ENCODE measurements at places on chromosomes 16 and 17.
A peak's percentile ranks its signal among the peaks of the same experiment; 100 is the strongest.

- no peak for DNase-seq
Observed at GRCh38 chr16:28202147-28202746, 9.5 kb downstream of the XPO6 start.

- DNase-seq: no peak
Observed at GRCh38 chr17:6064868-6065267, 5.3 kb upstream of the WSCD1 start.

DNA sequence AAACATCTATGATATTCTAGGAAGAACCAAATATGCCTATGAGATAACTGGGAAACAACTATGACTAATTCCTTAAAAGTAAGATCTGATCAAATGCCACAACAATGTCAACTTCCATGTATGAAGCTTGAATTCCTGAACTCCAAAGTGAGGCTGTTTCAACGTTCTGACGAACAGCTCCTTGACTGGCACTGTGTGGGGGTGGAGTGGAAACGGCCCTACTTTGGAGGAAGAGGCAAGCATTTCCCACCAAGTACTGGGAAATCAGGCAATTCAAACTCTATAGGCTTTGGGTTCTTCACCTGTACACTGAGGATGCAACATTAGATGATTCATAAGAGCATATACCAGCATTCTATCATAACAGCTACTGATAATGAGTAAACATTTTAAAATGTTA lies 187.2 kb downstream of the CDK5R1 start:
- DNase-seq: peak; percentile 45

DNA sequence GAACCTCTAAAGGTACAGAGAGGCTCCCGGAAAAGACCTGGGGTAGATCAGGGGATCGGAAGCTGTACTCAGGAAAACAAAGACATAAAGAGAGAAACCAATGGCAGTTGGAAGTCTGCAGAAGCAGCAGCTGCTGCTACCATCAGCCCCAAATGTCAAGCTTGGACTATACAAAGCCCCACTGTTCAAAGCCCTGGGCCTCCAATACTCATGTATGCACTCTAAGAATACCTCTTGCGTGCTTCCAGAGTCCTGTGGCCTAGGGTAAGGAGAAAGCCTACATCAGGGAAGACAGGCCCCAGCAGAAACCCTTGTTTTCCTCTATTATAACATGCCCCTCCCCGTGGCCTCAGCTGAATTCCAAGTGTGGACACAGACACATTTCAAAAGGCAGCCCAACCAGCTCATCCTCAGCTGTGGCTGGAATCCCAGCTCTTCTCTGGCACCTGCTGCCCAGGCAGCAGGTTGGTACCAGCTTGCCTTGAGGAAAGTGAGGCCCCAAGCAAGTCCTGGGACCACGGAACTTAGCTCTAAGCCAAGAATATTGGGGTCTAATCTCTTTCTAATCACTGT lies 19.3 kb upstream of the MTMR4 start:
- DNase-seq: no peak

DNA sequence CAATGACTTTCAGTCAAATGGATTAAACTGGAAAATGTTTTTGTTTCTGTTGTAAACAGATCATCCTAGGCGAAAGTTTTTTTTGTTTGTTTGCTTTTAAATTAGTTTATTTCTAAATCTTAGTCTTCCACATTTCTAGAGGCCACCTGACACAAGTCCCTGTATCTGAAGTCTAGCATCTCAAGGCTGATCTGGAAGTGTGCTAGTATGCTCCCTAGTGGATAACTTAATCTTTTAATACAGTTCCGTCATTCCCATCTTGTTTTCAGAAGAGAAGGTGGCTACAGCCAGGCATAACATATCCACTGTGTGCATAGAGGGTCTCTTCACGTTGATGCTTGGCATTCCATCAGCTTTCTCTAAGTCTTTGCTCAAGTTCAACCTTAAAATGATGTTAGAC lies 7.6 kb downstream of the IFT20 start:
- peak; percentile 24 for DNase-seq

DNA sequence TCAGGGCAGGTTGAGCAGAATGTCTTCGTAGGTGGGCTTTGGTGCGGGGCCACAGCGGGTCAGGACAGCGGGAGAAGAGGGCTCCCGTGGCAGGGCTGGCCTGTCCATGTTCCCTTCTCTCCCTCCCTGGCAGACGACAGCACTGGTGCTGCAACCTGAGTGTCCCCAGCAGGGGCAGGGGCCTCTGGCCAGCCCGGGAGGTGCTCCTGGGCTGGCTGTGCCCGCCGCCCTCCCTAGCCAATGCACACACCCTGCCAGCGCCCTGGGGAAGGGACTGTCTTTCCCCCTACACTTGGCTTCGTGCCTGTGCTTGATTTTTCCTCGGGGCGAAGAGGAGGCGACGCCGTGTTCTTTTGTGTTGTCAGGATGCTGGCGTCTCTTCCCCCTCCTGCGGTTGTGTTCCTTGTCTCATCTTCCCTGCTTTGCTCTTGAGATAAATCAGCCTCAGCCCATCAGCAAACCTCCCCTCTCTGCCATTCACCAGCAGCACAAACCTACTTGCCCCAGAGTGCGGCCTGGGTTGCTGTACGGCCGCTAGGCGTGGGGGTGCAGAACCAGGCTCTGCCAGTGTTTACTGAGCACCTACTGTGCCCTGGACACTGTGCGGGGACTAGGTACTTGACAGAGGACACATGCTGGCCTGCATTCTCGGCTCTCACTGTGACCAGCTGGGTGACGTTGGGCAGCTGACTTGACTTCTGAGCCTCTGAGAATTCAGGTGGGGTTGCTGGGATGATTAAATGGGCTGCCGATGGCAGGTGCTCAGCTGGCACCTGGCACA lies 237.3 kb upstream of the CIBAR2 start:
- no peak for DNase-seq

DNA sequence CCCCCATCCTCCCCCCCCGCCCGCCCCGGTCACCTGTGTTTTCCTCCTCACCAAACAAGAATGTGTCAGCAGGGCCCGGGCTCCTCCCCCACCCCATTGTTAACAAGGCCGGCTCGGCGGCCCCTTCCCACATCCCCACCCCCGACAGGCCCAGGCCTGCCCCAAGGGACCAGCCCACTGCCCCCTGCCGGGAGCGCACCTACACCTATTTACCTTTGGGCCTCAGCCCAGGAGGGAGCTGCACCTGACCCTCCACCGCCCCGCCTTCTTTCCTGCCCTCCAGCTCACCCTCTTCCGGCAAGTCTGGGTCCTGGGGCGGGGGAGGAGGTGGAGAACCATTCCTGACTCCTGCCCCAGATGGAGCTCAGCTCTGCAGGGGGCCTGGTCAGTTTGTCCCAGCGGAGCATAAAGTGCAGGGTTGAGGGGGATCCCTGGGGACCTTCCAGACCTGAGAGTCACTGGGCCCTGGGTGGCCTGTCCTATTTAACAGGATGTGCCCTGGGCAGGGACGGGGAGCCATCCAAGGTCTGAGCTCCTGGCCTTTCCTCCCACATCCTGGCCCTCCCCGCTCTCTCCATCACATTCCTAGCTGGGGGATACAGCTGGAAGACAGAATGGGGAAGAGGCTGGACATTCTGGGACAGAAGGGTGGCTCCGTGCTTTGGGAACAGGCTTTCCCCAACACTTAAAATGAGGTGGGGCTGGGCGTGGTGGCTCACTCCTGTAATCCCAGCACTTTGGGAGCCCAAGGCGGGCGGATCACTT lies 8.3 kb downstream of the FOXJ1 start:
- peak; percentile 13 for DNase-seq

GRCh38 chr17:16027708-16028584 lies 28.3 kb downstream of the TTC19 start:
- DNase-seq: peak; percentile 94

- DNase-seq: no peak
Observed at GRCh38 chr16:2282262-2282661, 14.3 kb upstream of the RNPS1 start.

GRCh38 chr16:10608687-10609401 lies 28.4 kb upstream of the EMP2 start:
- DNase-seq: no peak

GRCh38 chr16:24736758-24737157 lies 7.3 kb downstream of the TNRC6A start:
- DNase-seq: no peak

DNA sequence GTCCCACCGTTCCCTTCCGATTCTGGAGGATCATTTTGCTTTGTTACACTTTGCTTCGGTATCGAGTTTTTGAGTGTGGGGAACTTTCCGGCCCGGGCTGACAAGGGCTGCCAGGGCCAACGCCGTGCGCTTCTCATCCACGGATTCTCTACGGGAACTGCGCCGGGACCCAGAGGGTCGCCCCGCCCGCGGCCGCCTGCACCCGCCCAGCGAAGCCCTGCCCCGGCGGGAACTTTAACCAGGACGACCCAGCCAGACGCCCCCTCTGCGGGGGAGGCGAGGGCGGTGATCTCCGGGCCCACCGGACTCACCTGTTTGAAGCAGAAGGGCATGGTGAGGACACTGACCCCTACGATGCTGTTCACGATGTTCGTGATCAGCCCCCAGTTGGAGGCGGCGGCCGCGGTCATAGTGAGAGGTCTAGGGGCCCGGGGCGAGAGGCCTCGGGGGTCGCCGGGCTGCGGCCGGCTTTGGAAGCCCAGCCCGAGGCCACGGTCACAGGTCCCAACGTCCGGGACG lies 536 bp downstream of the SLC38A10 start:
- DNase-seq: peak; percentile 48
